T-cell (primary cell): ENCODE measurements at places on chromosomes 4 and X.

- H3K36me3 ChIP-seq, result no peaks in the 10 kb centered on the region
- no peaks in the 10 kb centered on the region for H3K4me1 ChIP-seq
Measured at GRCh38 chr4:114052227-114052626, 72.8 kb upstream of the ARSJ start.

- no peaks in the 10 kb centered on the region for H3K4me1 ChIP-seq
- no peak for DNase-seq
- H3K27ac ChIP-seq, result no peak overlapping the region
- H3K27me3 ChIP-seq, result no peaks in the 10 kb centered on the region
- H3K36me3 ChIP-seq, result no peaks in the 10 kb centered on the region
Measured at GRCh38 chr4:55530691-55531090, 16.0 kb downstream of the CLOCK start.

- H3K27ac ChIP-seq, result no peak overlapping the region
- H3K36me3 ChIP-seq, result no peaks in the 10 kb centered on the region
- no peak overlapping the region for H3K4me3 ChIP-seq
- DNase-seq, result no peak
Measured at GRCh38 chrX:128781506-128781905, 729.3 kb upstream of the ACTRT1 start.

- no peak overlapping the region for H3K4me3 ChIP-seq
- no peaks in the 10 kb centered on the region for H3K4me1 ChIP-seq
- H3K36me3 ChIP-seq, result no peaks in the 10 kb centered on the region
Measured at GRCh38 chrX:153381684-153382532, 19.2 kb downstream of the PNMA6E start.

- H3K4me3 ChIP-seq, result no peak overlapping the region
- H3K4me1 ChIP-seq, result no peaks in the 10 kb centered on the region
- H3K27me3 ChIP-seq, result no peaks in the 10 kb centered on the region
- no peaks in the 10 kb centered on the region for H3K36me3 ChIP-seq
Measured at GRCh38 chr4:68466185-68466584, 18.9 kb downstream of the TMPRSS11E start.

DNA sequence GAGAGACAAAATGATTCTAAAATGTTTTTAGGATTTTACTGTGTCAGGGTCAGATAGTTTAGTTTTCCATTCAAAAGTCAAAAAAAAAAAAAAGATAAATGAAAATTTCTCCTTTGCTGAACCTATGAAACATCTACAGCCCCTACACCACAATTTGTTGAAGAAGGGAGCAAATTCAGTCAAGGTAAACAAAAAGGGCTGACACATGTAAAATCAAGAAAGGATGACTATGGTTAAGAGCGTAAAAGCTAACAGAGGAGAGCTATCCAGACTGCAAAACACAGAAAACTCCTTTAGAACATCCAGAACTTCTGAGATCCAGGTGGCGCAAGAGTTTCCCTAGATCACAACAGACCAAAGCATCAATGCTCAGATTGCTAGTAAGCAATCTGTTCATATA is 72.2 kb downstream of the RAB28 start:
- no peak overlapping the region for H3K27ac ChIP-seq
- peaks cover 4% of the 10 kb centered on the region for H3K4me1 ChIP-seq
- DNase-seq, result no peak
- no peaks in the 10 kb centered on the region for H3K36me3 ChIP-seq

DNA sequence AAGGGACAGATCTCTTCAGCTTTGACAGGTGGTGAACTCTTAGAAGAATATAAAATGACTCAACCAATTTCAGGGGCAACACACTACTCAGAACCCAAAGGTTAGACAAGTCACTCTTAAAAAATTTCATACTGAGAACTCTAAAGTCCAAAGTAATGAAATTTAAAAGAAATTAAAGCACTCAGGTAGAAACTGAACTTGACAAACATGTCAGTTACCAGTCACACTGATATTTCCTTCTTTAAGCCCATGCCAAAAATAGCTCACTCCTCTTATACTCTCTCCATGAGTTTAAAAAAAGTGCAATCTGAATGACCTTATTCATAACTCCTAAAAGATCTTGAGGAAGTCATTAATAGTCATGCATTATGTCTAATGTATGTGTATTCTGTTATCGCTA is 40.3 kb downstream of the AMMECR1 start:
- DNase-seq, result no peak
- H3K4me3 ChIP-seq, result no peak overlapping the region
- H3K27me3 ChIP-seq, result no peaks in the 10 kb centered on the region
- H3K27ac ChIP-seq, result no peak overlapping the region
- no peaks in the 10 kb centered on the region for H3K4me1 ChIP-seq
- H3K36me3 ChIP-seq, result no peaks in the 10 kb centered on the region

DNA sequence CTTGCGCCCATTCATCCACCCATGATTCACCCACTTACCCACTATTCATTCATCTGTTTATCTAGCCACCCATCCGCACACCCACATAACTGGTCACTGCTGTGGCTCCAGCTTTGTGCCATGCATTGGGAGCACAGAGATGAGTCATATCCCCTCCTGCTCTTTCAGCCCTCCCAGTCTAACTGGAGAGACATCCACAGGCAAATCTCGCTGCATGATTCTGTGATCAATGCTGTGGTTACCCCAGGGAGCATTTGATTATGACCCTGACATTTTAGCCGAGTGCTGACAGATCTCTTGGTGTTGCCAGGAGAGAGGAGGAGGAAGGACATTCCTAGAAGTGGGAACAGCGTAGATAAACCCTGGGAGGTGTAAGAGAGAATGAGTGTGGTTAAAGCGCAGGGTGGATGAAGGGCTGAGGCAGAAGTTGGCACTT is 10.4 kb upstream of the PORCN start:
- H3K4me3 ChIP-seq, result no peak overlapping the region
- H3K4me1 ChIP-seq, result no peaks in the 10 kb centered on the region
- H3K27ac ChIP-seq, result no peak overlapping the region
- no peaks in the 10 kb centered on the region for H3K36me3 ChIP-seq
- DNase-seq, result no peak
